ENCODE measurements at places on chromosomes 3 and 15.

- no peak for DNase-seq
These were observed 434.7 kb downstream of the C3orf38 start for GRCh38 chr3:88584451-88584850.

- no peak for DNase-seq
These were observed 77.0 kb downstream of the CCK start for GRCh38 chr3:42189001-42189460.

DNA sequence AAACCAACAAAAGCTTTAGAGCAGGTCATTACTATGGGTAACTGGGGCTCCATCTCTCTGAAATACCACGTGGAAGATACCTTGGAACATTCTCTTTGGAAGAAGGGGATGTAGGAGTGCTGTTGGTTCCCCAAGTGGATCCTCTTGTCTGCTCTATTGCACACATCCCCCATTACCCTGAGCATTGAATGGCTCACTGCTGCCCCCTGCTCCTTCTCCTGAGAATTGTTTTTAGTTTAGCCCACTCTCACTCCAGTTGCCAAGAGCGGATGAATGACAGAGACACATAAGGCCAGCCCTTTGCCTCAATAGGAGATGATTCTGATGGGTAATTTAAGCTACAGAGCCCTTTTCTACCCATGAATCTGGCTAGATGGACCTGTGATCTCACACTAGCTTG lies 135.6 kb upstream of the SUCLG2 start:
- DNase-seq: no peak

GRCh38 chr3:111032677-111033076 lies 38.9 kb upstream of the NECTIN3 start:
- no peak for DNase-seq

DNA sequence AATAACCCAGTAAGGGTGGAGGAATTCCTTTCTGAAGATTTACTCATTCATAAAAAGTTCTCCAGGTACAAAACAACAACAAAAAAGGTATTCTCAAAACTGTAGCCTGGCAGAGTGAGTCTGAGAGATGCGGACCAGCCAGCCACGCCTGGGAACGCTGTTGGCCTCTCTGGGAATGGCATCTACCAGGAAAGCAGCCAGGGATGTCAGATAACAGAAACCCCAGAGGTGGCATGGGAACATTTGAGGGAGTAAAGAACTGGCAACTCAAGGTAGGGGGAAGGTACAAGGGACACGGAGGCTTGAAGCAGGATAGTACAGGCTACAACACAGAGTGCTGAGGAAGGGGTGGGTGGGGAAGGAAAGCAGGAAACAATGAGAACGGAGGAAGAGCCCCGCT lies 7.1 kb upstream of the AP3S2 start:
- no peak for DNase-seq

DNA sequence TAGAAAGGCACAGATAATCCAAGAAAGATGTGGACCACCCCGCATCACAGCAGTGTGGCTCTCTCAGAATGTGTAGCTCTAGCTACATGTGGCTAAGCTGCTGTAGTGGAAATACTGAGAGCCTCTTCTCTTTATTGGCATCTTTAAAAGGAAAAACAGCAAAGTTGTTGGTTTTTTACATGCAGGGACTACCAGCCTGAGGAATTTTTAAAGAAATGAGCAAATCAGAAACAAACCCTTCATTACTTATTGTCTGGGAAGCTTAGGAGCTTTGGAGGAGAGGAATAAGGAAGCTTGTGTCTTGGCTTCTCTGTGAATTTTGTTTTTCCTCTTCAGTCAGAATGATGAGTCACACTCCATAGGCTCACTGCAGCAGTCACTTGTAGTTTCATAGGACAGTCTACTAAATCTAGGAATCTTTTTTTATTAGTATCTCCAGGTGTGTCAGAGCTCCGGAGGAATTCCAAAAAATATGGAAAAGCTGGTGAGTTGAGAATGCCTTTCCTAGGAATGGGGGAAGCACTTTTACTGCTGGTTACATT lies 27.5 kb downstream of the POLG start:
- DNase-seq: no peak

- DNase-seq: no peak
These were observed 22.4 kb upstream of the ABHD10 start for GRCh38 chr3:111956449-111956848.

GRCh38 chr3:193620650-193621049 lies 27.6 kb downstream of the OPA1 start:
- no peak for DNase-seq

- DNase-seq: no peak
These were observed 58.2 kb downstream of the FMN1 start for GRCh38 chr15:33136353-33136752.

- DNase-seq: no peak
These were observed 113.5 kb upstream of the FRMD4B start for GRCh38 chr3:69499422-69499821.

GRCh38 chr3:116445311-116445841 lies at the start of gene LSAMP:
Gene LSAMP (minus strand): TSS chr3:116445487.
- DNase-seq: peak; percentile 56

- DNase-seq: no peak
These were observed 7.4 kb downstream of the EPHA3 start for GRCh38 chr3:89114841-89115223.

GRCh38 chr15:44035781-44036699 lies 159.0 kb downstream of the FRMD5 start:
- no peak for DNase-seq

DNA sequence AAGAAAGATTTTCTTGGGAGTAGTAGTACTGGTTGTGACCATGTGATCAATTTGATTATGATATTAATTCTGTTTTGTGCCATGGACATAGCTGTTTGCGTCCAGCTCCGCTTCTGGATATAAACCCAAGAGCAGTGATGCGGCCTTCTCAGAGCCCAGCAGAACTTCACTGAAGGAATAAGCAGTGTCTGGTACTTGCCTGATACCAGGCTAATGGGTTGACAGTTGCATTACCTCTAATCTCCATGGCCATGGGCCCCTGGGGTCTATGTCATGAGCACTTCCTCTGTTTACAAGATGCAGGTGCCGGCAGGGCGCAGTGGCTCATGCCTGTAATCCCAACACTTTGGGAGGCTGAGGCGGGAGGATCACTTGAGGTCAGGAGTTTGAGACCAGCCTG lies 36.3 kb upstream of the RAB6B start:
- no peak for DNase-seq

DNA sequence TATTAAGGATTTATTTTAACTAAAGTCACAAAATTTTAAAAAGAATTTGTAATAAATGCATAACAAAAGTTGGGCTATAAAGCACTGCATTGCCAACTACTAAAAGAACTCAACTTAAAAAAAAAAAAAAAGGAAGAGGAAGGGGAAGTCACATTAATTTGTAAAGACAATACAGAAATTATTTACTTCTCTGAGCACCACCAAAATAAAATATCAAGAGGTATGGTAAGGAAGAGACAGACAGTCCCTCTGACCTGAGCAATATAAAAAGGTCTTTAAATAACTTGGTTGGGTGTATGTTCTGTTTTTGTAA lies 83.5 kb downstream of the UACA start:
- DNase-seq: no peak

Data from NCI-H1694 treated with DMSO at 0.1 percent for 48 hours (cell line).